NCI-H1436 treated with DMSO at 0.1 percent for 48 hours (cell line): ENCODE measurements at places on chromosomes 3 and 15.

- no peak for DNase-seq
Measured at GRCh38 chr15:99207672-99208071, 41.7 kb downstream of the TTC23 start.

DNA sequence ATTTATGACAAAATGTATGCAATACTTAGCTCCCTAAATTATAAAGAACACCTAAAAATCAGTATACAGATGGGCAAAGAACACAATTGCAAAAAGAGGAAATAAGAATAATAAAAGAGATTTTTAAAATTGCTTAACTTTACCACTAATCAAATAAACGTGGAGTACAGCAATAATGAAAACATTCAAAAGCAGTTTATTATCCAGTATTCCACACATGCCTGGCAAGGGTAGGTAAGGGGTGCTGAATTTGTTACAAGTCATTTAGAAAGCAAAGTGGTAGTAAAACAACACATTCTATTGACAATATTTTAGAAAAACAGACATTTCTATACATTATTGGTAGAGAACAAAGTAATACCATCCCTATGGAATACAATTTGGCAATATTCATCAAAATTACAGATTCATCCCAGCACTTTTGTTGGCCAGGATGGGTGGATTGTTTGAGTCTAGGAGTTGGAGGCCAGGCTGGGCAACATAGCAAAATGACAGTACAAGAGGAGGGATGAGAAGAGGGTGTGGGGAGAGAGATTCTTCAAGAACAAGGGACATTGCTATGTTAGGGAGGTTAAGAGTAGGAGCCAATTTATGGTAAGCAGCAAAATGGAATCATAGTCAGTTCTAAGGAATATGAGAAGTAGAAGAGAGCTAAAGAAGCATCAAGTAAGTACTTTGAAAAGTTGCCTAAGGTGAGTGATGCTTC is 3.7 kb upstream of the ACKR4 start:
- no peak for DNase-seq

- DNase-seq: no peak
Measured at GRCh38 chr15:77944002-77944867, 133.3 kb downstream of the TBC1D2B start.

DNA sequence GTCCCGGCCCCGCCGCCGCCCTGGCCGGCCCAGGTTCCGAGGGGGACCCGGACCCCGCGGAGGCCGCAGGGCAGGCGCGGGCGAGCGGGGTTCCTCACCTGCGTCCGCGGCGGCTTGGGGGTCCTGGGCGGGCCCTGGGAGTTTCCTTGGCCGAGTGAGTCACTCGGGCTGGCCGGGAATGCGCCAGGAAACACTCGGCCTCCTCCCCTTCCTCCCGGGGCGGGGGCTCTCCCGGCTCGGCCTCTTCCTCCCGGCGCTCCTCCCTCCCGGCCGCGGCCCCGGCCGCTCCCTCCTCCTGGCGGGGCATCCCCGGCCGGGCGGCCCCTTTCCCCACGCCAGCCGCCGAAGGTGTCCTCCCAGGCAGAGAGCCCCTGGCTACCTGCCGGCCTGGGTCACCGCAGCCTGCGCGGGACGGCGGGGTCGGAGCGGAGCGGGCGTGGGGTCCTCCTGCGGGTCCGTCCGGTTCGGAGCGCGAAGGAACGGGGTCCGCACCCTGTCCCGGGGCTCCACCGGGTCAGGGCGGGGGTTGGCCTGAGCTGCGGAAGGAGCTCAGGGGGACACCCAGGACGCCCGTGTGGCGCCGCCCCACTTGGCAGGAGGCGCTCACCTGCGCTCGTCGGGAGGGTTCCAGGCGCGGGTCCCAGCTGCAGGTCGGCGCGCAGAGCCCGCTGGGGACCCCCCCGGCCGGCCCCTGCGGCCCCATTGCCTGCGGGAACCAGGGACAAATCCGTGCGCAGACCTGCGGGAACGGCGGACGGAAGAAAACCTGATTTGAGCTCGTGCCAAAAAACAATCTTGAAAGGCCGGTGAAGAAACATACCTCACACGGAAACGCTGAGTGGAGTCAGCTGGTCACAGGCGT is at the start of gene CYFIP1:
Gene CYFIP1, minus strand, starts transcription at position 180 of the 862 bp plus-strand sequence. CDS start 33,083 bp downstream, outside the sequence.
- DNase-seq: no peak

- no peak for DNase-seq
Measured at GRCh38 chr15:36601497-36601932, 22.1 kb downstream of the CDIN1 start.

DNA sequence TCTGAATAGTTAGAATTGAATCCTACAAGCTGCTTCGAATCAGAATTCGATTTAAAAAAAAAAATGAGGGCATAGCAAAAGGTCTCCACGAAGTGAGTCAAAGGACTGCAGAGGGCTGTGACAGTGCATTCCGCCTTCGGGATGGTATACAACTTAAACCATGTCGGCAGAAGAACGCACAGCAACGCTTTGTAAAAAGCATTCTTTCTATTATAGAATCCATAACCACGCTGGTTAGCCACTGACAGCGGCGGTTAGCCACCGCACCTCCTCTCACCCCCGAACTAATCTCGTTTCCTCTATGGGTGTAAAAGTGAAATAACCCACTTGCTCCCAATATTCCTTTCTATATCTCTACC is 664 bp upstream of the PIK3CA start:
- no peak for DNase-seq

DNA sequence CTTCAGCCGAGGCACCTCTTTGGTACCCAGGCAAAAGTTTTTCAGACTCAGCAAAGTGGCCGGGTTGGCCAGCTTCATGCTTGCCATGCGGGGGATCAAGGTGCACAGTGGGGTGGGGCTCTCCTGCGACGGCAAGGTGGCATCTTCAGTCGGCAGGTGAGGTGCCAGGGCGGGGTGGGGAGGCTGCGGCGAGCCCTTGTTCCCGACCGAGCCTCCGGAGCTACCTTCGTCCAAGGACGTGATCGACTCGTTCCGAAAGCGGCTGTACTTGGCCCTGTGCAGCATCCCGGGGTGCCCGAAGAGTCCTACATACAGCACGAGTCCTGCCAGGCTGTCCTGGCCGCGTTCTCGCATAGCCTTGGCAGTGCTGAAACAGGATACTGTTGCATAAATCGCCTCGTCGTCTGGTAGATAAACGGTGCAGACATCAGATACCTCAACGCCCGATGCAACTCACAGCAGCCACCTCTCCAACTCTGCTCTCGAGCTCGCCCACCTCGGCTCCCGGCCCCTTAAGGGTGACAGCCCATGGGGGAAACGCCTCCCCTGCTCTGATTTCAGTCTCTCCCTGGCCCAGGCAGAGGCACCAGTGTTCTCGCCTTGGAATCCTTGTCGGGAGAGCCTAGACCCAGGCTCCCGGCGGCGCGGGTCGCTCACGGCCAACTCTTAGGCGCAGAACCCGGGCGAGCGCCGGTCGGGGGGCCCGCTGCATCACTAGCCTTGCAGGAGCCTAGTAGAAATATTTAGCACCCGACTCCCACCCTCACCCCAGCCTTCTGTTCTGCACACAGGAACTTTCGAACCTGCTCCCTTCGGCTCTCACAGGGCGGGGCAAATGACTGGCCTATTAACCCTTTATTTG is 826 bp downstream of the SHC4 start:
- DNase-seq: no peak

GRCh38 chr3:153901152-153901551 is 220.0 kb upstream of the ARHGEF26 start:
- no peak for DNase-seq

DNA sequence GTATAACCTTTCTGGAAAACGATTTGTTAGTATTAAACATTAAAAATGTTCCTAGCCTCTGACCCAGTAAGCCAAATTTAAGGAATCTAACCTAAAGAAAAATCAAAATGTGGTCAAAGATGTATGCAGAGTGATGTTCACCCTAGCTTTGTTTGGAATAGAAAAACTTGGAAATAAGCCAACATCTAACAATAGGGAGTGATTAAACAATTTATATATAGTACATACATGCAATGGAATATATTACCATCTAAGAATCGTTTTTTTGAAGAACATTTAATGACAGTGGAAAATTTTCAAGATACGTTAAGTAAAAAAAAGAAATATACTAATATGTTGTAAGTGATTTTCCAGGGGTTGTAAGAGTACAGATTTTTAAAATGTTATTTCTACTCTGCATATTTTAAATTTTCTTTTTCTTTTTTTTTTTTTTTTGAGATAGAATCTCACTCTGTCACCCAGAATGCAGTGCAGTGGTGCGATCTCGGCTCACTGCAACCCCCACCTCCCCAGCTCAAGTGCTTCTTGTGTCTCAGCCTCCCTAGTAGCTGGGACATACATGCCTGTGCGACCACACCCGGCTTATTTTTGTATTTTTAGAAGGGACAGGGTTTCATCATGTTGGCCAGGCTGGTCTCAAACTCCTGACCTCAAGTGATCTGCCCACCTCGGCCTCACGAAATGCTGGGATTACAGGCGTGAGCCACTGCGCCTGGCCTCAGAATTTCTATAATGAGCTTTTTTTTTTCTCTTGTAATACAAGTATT is 54.9 kb downstream of the ANP32A start:
- no peak for DNase-seq

DNA sequence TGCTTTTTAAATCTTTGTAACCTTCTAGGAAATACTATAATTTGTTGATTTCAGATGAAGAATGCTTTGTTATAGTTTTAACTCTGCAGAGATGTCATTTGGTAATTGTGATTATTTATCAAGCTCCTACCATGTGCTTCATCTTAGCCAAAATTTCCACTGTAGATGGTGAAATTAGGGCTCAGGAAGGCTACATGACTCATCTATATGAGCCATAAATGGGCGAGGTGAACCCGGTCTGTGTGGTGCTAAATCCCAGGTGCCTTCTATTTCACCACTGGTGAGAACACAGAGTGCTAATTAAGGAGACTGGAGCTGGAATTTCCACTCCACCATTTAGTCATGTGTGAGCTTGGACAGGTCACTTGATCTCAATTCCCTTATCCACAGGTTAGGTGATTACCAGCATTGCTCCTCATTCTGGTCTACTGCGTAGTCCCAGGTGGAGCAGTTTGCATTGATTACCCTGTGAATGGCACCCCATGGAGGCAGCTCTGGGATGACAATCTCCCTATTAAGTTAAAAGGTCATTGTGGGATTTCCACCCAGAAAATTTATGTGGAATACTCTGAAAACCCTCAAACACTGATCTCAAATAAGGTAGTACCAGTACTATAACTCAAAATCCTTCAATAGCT is 2.8 kb upstream of the CCR3 start:
- no peak for DNase-seq

GRCh38 chr15:63473007-63473748 is 31.2 kb upstream of the USP3 start:
- DNase-seq: no peak

- no peak for DNase-seq
Measured at GRCh38 chr3:57011022-57011421, 49.4 kb upstream of the SPATA12 start.

DNA sequence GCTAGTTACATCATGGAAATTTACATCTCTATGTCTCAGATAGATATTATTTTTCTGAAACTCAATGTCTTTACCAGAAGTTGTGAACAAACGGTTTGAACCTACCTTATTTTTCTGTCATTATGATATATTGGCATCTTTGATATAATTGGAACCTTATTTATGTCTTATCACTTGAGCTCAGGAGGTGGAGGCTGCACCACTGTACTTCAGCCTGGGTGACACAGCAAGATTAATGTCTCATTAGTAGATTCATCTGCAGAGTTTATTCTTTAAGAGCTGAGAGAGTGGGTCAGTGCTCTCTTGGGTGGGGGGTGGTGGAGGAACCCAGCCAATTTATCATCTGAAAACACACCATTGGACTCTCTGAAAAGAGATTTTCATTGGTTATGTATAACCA is 21.4 kb downstream of the SCG3 start:
- DNase-seq: no peak

DNA sequence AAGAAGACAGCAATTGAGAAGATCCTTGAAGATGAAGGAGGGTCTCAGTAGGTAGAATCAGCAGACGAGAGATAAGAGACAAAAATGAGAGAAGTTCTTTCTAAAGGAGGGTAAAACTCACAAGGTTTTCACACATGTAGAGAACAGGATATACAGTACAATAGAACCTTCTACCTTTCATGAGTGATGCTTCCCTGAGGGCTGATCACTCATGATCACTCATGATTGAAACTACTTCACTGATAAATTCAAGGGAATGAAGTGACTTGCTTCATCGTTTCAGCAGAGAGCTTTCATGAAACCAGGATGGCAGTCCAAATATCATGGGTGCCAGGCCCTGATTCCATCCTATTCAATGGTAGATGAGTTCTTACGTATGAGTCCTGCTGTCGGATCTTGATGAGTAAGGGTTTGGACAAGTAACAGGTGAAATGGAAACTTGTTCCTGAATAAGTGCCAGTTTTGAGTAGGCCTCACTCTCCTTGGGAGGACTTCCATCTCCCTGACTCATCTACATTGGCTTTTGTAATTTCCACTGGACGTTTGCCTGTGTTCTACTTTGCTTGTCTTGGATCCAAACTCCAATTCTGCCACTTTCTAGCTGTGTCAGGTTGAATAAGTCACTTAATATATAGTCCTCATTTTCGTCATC is 9.6 kb upstream of the CLDN16 start:
- no peak for DNase-seq

DNA sequence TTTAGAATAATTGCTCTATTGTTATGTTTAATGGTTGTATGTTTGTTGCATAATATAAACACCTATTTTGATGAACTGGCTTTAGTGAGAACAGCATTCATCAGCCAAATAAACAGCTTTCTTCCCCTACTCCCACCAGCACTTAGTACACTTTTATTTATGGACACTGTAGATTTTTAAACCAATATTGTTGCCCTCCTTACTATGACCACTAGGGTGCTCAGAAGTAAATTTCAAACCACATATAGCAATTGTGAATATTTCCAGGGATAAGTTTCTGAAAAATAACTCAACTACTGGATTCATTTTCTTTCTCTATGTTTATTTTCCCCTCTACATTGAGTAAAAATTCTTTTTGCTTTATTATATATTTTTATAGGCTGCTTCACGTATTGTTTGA is 84.7 kb upstream of the PTX3 start:
- DNase-seq: no peak

- no peak for DNase-seq
Measured at GRCh38 chr15:32873284-32874114, 155.7 kb downstream of the GREM1 start.

GRCh38 chr3:53919741-53920140 is 28.1 kb upstream of the SELENOK start:
- DNase-seq: no peak

DNA sequence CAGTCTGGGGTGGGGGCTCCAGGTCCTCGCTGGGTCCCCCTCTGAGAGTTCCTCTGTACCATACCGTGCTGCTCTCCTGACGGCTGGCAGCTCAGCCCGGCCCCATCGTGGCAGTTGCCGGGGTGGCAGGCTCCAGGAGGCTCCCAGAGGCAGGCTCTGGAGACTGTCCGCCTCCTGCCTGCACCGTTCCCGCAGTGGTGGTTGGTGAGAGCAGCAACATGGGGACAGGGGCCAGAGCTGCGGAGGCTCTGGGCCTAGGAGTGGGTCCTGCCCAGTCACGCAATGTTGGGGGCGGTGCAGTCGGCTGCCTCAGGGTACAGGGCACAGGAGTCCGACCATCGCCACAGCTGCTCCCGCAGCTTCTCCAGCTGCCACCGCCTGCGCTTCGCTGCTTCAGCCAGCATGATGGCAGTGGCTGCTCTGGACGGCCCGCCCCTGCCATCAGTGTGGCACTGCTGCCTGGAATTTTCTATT is 492.7 kb downstream of the AGBL1 start:
- no peak for DNase-seq
